Prostate gland (tissue), 2 donors: ENCODE measurements at places on chromosomes 2 and 18.
A peak's percentile ranks its signal among the peaks of the same experiment; 100 is the strongest.

DNA sequence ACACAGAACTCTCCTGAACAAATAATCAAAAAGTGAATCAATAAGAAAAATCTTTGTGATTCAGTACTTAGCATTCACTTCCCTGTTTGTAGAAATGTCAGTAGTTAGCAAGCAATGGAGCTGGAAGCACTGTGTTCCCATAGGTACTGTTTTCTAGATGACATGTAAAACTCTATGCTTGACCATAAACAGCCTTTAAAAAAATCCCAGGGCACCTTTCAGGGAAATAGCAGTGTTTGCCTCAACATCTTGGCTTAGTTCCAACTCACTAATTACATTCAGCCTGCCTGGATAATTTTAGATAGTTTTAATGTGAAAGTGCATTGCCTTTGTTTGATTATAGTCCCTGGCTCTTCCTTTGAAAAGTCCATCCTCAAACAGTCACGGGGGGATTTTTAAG, 721.8 kb downstream of the ERBB4 start:
- DNase-seq, result no peak

DNA sequence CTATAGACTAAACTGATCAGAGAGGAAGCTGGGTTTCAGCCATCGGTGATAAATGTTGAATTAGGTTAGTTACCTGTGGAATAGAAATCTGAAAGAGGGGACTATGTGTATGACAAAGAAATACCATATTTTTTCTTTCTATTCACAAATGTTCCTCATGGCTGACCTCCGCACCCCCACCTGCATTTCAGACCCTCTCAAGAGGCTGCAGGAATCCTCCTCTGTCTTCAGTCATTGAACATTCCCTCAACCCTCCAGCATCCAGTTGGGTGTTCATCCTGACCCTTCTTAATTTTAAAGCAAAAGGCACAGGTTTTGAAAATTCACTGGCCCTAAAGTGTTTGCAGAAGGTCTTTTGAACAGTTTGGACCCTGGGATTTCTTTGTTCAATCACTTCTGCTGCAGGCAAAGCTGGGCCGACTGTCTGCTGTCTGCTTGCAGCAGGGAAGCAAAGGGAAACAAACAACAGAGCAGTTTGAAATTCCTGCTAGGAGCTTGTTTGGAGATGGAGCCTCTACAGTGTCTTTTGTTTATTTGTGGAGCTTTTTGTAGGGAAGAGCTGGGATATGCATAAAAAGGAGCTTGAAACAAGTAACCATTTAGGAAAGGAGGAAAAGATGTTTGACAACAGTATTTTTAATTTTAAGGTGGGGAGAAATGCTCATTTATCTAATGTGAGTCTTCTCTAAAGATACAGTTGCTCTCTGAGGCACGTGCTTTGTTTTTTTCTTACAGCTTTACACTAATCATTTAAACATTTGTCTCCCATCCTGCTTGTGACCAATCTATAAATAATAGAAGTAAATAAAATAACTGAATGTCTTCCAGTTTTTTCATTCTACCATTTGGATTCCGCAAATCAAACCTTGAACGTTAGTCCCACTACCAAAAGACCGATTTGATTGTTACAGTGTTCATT, 213.3 kb upstream of the MMADHC start:
- DNase-seq, result no peak

DNA sequence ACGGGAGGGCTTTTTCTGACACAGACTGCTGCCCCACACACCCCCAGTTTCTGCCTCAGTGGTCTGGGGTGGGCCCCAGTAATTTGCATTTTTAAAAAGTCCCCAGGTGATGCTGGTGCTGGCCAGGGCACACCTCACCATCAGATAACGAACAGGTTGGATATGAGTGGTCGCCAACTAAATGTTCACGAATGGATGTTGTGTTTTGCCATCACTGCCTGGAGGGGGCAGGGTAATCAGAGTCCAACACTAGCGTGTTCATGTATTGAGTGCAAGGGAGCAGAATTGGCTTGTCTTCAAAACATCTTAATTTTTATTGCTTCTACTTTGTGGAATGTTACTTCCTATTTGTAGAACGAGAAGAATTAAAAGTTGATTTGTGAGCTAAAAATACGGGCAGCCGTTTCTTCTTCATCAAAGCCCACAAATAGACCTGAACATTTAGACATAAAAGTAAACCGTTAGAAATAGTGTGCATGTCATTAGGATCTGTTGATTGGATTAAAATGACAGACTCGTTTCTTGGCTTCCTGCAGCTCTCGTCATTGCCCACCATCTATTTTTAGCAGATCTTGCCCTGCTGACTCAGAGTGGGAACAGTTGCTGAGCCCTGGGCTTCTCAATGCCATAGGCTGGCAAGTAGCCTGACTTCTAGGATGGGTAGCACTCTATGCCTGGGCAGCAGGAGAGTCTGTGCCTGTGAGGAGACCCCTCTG, 45.2 kb downstream of the NCK2 start:
- DNase-seq, result no peak

DNA sequence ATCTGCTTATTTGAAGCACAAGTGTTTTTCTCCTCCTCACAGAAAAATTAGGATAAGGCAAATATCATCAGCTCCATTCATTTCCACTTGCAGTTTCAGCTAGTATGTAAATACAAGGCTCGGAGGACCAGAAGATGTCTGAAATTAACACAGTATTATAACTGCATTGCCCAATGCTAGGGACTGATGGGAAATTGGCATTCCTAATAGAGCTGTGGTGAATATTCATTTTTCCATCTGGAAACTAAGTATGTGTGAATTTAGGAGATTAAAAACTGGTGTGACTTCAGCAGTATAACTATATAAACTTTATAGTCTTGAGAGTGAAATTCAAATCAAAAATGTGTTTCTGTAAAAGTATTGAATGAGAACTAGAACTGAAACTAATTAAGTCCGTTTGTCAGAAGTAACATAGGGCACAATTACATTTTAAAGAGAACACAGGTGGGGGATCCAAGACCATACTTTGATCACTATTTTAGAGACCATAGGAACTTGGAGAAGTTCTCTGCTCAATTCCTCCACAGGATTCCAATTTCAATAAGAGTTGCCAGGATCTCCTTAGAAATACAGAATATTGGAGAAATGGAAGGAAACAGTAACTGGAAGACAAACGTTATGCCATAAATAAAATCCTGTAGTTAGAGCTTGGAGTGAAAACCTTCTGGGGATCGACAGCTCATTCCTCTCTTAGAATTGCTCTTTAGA, 12.1 kb upstream of the ITGA6 start:
- DNase-seq, result no peak

- DNase-seq, result no peak
Observed at GRCh38 chr2:229553091-229553490, 161.3 kb downstream of the DNER start.

DNA sequence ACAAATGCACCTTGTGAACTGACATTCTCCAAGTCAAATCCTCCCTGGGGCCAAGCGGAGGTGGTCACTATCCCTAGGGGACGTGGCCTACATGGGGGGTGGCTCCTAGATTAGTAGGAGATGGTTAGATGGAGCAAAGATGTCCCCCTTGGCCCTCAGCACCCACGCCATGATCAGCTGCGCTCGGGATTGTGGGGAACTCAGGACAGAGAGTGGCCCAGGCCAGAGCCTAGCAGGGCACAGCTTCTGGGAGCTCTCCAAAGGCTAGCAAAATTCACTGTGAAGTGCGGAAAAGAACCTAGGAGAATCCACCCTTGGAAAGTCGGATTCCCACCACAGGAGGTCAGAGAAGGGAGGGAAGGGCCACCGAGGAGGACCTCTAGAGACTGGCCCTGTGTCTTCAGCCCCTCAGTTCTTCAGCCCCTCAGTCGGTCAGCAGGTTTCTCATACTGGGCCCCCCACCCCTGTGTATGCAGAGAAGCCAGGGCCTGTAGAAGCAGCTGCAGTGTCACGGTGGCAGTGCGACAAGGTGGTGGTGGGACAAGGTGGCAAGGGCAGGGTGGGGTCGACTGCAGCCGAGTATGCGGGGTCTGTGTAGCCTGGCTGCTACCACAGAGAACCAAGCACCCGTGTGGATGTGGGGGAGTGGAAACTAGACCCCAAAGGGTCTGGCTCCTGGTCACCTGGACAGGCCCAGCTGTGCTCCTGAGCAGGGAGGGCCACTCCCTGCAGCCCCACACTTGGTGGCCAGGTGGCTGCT, 18.4 kb downstream of the GPR55 start:
- no peak for DNase-seq

DNA sequence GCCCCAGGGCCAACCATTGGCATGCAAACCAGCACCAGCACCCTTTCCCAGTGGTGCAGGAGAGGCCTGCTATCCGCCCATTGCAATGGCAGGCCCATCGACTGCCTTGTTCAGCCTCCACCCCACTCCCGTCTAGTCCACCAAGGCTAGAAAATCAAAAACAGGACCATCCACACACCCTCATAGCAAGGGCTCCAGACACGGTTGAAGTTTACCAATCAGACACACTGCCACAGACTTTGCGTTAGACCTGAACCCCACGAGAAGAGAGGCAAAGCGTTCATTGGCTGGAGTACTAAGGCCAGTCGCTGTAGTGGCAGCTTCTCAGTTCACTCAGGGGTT, 95.3 kb upstream of the TEX51 start:
- no peak for DNase-seq

- no peak for DNase-seq
Observed at GRCh38 chr2:104860451-104860790, 6.5 kb downstream of the POU3F3 start.

- no peak for DNase-seq
Observed at GRCh38 chr2:54642677-54643430, 80.6 kb upstream of the EML6 start.

GRCh38 chr2:75500633-75501032, 60.1 kb downstream of the EVA1A start:
- DNase-seq, result no peak

DNA sequence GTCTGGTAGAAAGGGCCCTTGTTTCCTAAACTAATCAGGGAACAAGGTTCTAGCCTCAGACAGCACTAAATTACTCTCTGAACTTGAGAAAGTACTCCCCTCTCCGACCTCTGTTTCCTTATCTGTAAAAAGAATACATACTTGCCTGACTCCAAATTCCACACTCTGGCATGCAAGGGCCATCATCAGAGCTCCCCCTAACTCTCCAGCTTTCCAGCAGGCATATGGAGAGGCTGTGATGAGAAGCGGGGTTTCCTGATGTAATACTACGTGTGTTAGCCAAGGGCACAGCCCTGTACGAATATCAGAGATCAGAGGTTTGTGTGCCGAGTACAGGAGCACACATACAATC, 1.8 kb upstream of the EVA1A start:
- no peak for DNase-seq

- no peak for DNase-seq
Observed at GRCh38 chr2:116098049-116098448, 1655.6 kb downstream of the DPP10 start.

DNA sequence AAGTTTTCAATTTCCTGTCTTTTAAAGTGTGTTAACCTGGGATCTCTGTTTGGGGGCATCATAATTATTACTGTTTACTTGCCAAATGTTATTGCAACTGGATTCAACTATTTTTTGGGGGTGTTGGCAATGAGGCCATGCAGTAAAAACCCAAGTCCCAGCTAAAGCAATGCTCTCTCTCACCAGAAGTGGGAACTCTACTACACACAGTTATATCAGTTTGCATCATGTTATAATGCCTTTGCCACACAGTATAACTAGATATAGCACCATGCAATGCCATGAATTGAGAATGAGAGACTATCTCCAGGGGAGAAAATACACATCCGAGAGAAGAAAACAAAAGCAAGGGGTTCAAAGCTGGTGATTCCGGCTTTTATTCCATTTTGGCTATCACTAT, 79.0 kb downstream of the GCA start:
- no peak for DNase-seq

- no peak for DNase-seq
Observed at GRCh38 chr18:29652797-29653196, 1389.7 kb downstream of the DSC3 start.

DNA sequence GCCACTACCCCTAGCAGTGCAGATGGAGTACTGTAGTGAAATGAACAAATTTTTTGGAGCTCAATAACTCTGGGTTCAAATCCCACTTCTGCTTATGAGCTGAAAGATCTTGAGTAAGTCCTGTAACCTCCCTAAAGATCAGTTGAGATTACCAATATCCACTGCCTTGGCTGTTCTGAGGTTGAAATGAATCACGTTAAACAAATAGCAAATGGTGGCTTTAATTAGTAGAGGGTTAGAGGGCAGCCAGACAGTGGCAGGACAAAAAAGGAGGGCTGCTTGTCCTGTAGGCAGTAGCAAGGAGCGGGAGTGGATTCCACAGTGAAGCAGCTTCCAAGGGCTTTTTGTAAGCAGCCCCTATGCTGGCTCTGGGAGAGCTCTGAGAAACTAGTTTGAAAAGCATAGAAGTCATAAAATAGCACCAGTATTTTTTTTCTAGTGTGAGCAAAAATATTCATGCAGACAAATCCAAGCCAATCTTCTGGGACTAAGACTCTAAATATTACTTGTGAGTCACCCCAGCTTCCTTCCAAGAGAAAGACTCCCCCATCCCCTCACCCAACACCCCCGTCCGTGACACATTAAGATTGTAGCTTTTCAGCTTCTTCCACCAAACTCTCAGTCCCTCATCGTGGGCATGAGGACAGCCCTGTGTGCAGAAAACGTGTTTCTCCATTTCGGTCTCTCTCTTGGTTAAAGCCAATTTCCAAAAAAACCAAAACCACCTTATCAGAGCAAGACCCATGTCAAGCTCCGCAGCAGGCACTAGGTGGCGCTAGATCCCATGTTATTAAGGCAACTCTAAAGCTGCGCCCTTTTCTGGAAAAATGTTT, 123.5 kb upstream of the LGALSL start:
- DNase-seq, result peak; percentile 64

- DNase-seq, result no peak
Observed at GRCh38 chr2:202322435-202322834, 53.7 kb upstream of the BMPR2 start.

- DNase-seq, result no peak
Observed at GRCh38 chr2:62309465-62310091, 113.7 kb downstream of the B3GNT2 start.

DNA sequence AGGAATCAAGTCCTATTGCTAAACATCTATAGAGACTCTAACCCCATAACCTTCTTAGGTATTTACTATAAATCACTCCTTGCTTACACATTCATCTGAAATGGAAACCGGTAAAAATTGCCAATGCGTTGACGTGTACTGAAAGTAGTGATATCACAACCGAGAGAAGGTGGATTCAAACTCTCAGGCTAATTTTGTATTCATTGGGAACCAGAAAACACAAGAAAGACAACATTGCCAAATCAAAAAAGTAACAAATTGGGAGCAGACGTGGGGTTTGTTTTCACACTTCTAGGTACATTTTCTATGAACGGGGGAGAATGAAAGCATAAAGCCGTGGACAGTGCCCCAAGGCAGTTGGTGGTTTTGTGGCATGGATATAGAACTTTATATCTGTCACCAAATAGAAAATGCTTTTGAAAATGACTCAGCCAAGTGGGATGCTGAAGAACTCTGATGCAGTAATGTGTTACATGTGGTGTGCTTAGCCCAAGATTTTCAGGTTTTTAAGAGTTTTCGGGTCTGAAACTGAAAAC, 155.1 kb upstream of the RASGRP3 start:
- no peak for DNase-seq

- no peak for DNase-seq
Observed at GRCh38 chr18:8177330-8178016, 431.8 kb upstream of the RAB12 start.

DNA sequence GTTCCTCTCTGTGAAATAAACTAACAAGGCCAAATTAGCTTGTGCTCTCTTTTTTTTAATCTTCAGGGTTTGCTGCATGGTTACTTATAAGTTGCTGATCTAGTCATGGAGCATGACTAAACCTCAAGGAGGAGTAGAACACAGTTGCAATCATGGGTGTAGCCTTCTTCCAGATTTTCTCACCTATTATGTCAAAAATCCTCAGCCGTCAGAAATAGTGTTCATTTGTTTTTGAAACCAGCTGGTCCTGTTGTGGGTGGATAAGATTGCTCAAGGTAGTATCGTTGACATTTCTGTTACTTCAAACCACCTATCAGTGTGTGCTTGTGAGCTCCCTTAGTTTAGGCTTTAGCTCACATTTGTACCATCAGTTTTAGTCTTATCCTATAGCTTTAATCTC, 11.2 kb downstream of the RELCH start:
- DNase-seq, result no peak
